ENCODE measurements at places on chromosomes 2 and 18.

DNA sequence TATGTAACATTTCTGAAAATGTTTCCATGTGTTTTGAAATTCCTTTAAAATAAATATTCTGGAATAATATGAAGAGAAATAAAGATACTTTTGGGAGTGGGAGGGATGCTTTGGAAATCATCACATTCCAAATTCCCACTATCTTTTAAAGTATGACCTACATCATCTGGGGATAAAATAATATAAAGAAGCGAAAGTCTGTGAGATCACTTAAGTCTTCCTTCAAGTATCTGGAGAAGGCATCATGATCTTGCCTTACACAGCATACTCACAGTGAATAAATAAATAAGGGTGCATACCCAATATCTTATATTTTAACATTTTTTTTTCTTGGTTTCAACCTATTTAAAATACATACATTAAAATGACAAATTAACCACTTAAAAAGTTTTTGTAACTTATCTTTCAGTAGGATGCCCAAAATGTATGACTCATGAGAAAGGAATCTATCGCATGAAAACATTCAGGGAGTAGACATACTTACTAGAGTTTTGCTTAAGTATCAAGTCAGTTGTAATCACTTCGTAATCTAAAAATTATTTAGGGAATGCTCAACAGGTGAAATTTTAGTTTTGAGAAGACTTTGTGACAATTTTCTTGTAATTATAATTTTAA is 248.3 kb upstream of the COL3A1 start:
- DNase-seq, result no peak

GRCh38 chr2:127646487-127647241 is 711 bp downstream of the GPR17 start:
- peak; percentile 35 for DNase-seq

DNA sequence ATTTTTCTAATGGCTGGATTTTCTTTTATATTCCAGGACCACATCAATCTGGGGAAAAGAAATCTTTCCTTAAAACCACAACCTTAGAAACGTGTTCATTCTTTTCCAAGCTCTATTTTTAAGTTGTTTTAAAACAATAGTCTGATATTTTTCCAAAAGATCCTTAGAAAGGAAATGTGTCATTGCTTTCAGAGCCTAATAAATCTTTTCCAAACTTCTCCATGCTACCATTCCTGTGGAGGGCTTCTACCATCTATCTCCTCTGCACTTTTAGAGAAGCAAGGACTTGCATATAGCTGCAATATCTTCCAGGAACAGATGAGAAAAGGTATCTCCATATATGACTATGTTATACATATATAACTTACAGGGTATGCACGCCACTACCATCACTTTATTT is 21.2 kb downstream of the WDFY1 start:
- no peak for DNase-seq

- no peak for DNase-seq
Observed at GRCh38 chr2:167784084-167784425, 463.3 kb downstream of the STK39 start.

DNA sequence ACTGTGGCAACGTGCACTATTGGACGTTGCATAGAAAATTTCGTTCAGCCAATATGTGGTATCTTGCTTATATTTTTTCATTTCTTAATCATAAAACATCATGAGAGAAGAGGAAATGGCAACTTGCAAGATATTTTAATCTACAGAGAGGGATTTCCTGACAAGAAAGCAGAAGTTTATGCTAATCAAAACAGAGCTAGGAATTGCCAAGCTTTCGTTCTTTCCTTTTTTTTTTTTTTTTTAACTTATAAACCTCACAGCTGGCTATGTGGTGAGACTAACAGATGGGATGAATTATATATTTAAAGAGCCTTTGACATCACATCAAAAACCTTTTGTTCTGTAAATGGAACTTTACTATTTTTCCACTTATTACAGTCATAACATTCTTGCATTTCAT is 1136.9 kb upstream of the TMEFF2 start:
- DNase-seq, result no peak

DNA sequence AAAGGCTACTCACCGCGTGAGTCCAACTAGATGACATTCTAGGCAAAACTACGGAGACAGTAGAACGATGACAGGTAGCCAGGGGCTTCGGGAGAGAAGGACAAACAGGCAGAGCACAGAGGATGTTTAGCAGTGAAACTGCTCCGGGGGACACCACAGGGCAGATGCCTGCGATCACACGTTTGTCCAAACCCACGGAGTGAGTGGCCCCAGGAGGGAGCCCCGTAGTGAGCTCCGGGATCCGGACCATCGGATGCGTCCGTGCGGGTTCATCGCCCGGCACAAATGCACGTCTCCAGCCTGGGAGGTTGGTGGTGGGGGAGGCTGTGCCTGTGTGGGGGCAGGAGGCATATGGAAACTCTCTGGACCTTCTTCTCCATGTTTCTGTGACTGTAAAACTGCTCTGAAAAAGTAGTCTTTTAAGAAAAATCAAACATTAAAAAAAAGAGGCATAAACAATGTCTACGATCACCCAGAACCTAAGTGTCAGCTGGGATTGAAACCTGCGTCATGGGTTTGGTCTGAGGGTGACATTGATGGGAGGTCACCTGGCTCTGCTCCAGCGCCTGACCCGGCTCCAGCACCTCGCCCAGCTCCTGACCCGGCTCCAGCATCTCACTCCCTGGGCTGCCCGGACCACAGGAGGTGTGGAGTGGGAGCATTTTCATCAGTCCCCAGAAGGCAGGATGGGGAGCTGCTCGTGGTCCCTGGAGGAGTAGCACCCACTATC is 83.0 kb upstream of the CTDP1 start:
- no peak for DNase-seq

DNA sequence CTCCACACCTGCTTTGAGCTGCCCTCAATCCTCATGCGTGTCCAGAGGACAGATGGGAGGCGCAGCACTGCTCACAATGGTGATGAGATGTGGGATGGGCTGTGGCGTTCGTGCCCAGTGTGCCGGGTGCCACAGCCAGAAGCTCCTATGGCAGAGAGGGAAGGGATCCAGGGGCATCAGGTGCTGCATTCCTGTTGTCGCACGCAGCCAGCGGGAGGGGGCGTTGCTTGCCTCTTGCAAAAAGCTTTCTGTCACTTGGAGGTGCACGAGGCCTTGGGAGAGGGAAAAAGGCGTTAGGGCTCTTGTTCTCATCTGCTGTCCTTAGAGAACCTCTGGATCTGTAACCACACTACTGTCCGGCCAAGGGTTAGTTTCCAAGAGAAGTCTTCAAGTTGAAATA is 29.2 kb upstream of the ALLC start:
- DNase-seq, result no peak

DNA sequence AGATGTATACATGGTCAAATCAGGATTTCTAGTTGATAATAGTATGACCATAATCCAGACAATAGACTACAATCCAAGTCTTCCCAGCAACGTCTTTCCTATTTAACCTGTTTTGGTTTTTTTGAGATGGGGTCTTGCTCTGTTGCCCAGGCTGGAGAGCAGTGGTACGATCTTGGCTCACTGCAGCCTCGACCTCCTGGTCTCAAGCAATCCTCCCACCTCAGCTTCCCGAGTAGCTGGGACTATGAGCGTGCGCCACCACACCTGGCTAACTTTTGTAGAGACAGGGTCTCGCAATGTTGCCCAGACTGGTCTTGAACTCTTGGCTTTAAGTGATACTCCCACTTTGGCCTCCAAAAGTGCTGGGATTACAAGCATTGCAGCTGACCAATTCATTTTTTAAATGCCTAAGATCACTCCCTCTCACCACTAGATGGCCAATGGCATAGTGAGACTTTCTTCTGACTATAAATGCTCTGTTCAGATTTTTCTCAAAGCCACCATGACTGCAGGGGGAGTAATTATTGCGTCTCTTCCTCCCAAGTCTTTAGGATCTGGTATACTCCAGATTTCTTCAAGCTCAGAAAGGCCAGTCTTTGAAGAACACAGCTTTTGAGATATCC is 47.6 kb downstream of the HNRNPLL start:
- peak; percentile 50 for DNase-seq

GRCh38 chr18:41513438-41513837 is 441.6 kb upstream of the PIK3C3 start:
- no peak for DNase-seq

- no peak for DNase-seq
Observed at GRCh38 chr2:72539071-72539552, 286.7 kb downstream of the EXOC6B start.

GRCh38 chr18:5393779-5394178 is 98.3 kb upstream of the ZBTB14 start:
- no peak for DNase-seq

- DNase-seq, result no peak
Observed at GRCh38 chr18:36176711-36177110, 10.6 kb upstream of the MOCOS start.

DNA sequence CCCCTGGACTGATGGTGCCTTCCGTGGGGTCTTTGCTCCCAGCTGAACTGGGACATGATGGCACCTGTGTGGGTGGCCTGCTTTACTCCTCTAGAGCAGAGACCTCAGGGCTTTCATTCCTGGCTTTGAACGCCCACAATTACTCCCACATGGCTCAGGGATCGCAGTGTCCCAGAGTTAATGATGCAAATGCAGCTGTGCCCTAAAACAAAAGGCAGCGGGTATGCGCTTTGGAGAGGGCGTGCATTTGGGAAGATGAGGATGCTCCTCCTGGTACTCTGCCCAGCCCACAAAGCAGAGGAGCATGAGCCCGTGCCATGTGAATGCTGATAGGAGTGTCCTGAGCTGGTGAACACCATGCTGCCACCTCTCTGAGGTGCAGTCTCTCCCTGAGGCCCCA is 173.4 kb downstream of the FHOD3 start:
- no peak for DNase-seq

DNA sequence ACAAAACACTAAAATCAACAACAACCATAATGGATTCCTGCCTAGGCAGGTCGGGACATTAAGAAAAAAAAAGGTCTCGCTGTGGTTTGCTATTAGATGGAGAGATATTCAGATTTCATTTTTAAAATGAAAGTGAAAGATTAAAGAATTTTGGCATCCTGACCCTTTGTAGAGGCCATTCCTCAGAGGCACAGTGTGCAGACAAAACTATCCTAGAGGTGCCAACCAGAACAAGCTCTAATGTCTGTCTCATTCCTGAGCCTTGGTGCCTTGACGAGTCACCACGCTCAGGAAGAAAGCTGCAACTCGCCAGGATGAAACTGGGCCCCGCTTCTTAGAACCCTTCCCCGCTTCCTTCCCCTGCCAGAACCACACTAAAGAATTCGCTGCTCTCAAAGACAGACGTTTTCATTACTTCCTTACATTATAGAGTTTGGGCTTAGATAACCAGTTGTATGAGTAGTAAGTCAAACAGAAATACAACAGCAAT is 156.0 kb downstream of the TGIF1 start:
- DNase-seq, result peak; percentile 68

- no peak for DNase-seq
Observed at GRCh38 chr18:73283788-73284187, 416.0 kb upstream of the NETO1 start.

GRCh38 chr2:97907369-97908100 is 88.2 kb downstream of the TMEM131 start:
- no peak for DNase-seq

DNA sequence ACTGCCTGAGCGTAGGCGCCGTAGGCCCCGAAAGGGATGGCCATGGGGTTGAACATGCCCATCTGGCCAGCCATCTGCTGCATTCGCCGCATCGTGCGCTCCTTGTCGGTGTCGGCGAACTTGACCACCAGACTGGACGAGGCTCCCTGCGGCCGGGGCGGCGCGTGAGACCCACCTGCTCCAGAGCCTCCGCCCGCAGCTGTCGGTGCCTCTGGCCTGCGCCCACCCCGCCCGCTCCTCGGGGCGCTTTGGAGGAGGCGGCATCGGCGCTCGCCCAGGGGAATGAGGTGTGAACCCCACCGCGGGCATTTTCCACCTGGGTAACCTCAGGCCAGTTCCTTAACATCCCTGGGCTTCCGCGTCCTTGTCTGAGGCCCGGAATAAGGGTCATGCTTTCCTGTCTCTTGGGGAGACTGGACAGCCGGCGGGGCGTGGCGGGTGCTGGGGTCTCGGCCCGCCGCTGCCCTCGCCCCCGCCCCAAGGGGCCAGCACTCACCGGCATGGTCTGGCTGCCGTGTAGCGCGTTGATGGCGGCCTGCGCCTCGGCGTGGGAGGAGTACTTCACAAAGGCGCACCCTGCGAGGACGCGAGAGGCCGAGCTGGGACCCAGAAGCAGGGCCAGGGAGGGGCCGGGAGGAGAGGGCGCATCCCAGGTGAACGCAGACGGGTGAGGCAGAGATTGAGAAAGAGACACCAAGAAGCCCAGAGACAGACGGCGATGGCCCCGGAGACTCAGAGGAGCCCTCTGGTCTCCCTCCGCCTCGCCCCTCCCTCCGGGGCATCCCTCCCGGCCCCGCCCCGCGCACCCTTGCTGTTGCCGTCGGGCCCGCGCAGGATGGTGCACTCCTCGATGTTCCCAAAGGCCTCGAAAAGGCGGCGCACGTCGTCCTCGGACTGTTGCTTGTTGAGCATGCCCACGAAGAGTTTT is 291.0 kb downstream of the CELF4 start:
- DNase-seq, result no peak

GRCh38 chr18:11947214-11948191 is 33.8 kb upstream of the IMPA2 start:
- peak; percentile 98 for DNase-seq

GRCh38 chr2:54956111-54956627 is 94.1 kb downstream of the RTN4 start:
- DNase-seq, result peak; percentile 35

- peak; percentile 31 for DNase-seq
Observed at GRCh38 chr2:151289972-151290866, 751 bp upstream of the NMI start.

DNA sequence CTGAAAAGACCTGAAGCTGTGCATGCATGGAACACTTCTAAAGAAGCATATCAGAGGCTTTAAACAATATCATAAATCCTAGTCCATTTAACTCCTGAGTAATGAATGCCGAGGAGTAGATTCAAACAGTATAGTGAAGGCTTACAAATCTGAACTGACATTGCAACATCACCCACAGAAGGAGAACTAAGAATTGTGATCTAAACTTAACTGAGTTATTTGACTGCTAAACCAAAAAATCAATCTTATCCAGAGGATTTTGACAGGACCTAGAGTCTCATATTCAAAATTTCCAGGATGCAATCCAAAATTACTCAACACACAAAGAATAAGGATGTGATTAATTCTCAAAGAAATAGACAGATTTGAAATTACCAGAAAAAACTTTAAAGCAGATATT is 181.0 kb downstream of the SLC39A10 start:
- DNase-seq, result no peak

DNA sequence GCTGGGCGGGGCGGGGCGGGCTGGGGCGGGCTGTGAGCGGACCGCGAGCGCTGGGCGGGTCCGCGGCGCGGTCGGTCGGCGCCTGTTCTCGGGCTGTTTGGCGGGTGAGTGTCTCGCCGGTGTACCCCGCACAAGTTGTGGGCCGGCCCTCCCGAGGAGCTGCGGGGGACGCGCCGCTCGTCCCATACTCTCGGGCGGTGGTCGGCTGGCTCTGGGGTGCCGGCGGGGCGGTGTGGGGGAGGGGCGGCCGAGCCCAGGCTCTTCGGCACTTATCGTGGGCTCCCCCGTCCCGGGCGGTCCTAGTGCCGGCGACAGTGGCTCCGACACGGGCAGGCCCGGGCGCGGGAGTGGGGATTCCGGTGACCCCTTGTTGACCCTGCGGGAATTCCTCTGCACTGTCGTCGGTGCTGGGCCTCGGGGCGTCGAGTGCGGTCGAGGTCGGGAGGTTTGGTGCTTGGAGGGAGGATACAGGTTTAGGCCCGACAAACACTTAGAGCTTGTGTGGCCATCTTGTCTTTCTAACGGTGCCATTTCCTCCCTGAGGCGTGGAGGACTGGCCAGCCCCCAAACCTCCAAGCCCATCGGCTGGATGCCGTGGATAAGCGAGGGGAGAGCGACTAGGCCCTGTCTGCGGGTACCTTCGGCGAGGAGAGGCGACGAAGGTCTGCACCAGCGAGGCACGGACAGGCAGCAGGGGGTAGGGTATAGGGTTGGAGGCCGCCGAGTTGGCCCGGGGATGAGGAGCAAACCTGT is at the start of gene SEPTIN2:
TSS of gene SEPTIN2 (plus strand) at position 47 of the 753 bp plus-strand sequence. CDS start 8,308 bp downstream, outside the sequence.
- DNase-seq, result peak; percentile 67
